ENCODE measurements at places on chromosomes 12 and 14.

GRCh38 chr12:47823422-47824086, 3.9 kb upstream of the HDAC7 start:
- DNase-seq = no peak

GRCh38 chr14:105145381-105146180, 23.0 kb downstream of the JAG2 start:
- no peak for DNase-seq

DNA sequence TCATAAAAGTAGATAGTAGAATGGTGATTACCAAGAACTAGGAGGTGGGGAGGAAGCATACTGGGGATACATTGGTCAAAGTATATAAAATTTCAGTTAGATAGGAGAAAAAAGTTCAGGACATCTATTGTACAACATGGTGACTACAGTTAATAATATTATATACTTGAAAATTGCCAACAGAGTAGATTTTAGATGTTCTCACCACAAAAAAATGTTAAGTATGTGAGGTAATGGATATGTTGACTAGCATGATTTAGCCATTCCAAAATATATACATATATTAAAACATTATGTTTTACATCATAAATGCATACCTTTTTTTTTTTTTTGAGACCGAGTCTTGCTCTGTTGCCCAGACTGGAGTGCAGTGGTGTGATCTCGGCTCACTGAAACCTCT, 31.0 kb downstream of the TMEM116 start:
- DNase-seq = no peak

GRCh38 chr12:3419558-3419957, 71.4 kb upstream of the PRMT8 start:
- DNase-seq = no peak

- no peak for DNase-seq
Observed at GRCh38 chr12:88518863-88519403, 61.3 kb downstream of the KITLG start.

DNA sequence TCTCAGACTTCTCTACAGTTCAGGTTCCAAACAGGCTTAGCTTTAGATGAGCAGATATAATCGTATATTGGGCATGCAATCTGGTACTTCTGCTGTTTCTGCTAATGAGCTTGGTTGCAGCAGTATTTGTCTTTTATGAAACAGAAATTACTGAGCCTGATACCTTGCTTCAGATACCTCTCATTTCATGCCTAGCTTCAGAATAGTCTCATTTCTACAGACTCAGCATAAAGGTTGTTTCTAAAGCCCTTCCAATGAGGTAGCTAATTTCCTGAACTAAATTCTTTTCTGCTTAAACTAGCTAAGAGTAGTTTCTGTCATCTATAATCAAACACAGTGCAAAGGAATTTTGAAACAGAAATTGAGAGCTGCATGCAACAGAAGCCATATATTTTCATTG, 275.0 kb upstream of the KITLG start:
- no peak for DNase-seq

DNA sequence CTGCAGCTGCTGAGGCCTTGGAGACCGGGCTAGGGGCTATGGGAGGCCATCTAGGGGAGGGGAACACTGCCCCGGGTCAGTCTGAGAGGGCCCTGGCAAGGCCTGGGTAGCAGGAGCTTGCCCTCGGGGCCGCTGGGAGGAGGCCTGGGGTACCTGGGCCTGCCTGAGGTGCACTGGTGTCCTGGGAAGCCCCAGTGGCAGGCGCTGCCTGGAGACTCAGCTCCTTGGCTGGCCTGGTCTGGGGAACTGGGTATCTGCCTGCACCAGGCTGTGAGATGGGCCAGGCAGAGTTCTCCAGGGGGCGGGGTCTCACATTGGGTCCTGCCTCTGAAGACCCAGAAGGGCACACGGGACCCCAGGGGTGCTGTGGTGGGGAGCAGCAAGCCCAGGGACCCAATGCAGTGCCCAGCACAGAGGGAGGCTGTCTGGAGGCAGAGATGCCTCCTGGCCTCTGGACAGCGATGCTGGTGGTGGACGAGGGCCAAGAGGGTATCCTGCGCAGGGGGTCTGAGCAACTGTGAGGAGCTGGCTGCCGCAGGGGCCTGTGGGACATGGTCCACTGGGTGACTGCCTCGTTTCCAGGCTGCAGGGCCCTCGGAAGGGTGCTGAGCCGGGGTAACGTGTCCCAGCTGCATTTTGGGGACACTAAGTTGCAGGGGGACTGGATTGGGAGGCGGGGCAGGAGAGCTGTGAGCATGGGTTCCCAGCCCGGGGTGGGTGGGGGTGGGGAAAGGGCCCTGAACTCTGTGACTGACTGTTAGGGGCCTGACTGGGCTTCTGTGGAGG, 7.4 kb upstream of the MTA1 start:
- no peak for DNase-seq

DNA sequence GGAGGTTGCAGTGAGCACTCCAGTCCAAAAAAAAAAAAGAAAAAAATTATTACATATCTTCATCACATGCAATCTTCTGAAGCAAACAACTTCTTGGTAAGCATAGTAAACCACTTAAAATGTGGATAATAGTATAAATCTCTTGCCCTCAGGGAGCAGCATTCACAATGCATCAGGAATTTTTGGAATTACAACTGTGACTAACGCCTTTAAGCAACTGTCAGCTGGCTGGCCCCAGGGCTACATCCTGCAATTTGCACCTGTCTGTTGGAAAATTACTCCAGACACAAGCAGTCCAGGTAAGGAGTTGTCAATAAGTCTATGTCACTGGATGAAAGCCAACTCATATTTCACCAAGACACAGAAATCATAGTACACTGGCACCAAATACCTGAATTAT, 5.5 kb upstream of the SLC7A7 start:
- no peak for DNase-seq

GRCh38 chr14:27318774-27319420, 721.1 kb upstream of the NOVA1 start:
- no peak for DNase-seq

DNA sequence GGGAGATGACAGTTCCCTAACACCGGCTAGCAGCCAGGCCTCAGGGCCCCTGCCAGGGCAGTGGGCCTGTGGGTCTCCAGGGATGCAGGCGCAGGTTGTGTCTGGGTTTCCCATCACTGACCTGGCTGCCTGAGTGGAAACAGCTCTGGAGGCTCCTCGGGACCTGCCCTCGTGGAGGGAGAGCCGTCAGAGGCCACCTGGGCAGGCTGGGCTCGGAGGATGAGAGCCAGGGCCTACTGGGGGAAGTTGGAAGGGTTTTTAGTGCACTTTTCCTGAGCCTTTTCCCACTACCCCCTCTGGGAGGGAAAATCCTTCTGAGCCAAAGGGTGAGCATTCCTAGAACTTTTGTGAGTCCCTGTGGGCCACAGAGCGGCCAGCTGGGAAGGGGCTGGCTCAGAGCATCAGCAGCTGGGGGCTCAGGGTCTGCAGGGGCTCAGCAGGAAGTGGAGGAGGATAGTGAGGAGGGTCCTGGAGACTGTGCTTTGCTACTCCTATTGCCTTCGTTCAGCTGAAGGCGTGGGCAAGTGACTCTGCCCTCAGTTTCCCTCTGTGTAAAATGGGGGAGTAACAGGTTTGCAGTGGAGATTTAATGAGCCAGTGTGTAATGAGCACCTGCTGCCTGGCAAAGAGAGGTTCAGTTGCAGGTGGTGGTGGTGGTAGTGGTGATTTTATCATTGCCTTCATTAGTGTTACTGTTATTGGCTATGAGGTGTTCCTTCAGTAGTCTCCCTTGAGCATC, 1.8 kb downstream of the SH2B3 start:
- DNase-seq = no peak

DNA sequence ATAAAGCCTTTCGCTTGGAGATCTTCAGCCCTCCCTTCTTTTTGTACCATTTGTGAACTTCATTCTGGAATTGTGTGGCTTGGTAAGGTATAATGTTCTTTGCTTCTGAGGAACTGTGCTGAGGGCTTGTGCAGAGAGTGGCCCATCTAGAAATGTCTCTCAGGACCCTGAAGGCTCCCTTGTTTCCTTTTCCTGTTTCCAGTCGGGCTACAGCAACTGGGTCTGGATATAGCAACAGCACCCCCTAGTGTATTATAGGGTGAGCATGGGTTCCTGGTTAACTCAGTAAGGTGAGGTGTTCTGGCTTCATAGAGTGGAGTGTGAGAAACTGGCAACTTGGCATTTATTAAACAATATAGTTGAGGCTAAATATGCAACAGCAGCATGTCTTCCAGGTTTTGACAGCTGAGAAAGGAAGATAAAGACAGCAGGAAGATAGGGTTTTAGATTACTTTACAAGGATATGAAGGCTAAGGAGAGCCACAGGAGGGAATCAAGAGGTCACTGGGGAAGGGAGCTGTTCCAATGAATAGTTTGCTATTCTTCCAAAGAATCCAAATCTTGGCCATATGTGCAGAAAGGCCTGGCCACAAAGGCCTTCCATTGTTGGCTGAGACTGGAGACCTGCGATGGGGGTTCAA, 49.1 kb upstream of the RNU6-8 start:
- peak; percentile 61 for DNase-seq

DNA sequence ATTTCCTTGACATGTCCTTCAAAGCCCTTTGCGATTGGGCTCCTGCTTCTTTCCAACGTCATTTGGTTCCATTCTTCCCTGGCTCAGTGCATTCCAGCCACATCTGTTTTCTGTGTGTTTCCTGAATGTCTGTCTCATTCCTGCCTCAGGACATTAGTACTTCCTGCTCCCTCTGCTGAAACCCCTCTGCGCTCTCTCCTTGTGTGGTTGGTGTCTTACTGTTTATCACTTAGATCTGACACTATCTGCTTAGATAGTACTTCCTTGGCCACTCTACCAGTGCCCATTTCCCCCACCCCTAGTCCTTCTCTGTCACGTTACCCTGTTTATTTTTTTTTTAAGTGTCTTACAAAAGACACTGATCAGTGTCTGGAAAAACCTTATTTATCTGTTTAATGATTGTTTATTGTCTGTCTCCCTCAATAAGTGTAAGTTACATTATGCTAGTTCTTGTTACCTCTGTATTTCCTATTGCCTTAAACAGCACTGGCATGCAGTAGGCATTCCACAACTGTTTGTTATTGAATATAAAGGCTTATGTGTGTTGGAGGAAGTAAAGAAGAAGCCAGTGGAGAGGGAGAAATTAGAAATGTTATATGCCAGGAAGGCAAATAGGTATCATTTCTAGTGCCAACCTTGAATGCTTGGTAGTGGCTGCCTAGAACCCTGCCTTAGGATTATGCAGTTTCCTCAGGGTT, 21.5 kb downstream of the DYRK2 start:
- DNase-seq = no peak

- no peak for DNase-seq
Observed at GRCh38 chr14:104665114-104665656, 24.2 kb upstream of the INF2 start.

GRCh38 chr12:121217063-121217462, 7.1 kb downstream of the P2RX4 start:
- no peak for DNase-seq

DNA sequence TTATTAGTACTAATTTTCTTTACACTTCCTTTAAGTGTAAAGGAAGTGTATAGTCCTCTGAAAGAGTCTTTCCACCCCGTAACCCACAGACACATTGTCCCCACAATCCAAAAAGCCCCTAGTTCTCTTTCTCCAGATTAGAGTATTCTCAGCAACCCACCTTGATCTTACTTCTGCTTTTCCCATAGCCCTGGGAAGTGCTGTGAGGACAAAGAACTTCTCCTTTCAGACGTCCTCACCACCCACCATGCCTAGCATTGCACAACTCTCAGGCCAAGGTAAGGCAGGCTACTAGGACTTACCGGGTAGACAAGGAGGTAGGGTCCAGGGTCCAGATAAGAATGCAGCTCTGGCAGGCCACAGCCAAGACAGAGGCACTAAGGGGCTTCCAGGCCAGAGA, 7.4 kb downstream of the AAAS start:
- no peak for DNase-seq

GRCh38 chr12:132437252-132437932, 52.6 kb upstream of the FBRSL1 start:
- no peak for DNase-seq

DNA sequence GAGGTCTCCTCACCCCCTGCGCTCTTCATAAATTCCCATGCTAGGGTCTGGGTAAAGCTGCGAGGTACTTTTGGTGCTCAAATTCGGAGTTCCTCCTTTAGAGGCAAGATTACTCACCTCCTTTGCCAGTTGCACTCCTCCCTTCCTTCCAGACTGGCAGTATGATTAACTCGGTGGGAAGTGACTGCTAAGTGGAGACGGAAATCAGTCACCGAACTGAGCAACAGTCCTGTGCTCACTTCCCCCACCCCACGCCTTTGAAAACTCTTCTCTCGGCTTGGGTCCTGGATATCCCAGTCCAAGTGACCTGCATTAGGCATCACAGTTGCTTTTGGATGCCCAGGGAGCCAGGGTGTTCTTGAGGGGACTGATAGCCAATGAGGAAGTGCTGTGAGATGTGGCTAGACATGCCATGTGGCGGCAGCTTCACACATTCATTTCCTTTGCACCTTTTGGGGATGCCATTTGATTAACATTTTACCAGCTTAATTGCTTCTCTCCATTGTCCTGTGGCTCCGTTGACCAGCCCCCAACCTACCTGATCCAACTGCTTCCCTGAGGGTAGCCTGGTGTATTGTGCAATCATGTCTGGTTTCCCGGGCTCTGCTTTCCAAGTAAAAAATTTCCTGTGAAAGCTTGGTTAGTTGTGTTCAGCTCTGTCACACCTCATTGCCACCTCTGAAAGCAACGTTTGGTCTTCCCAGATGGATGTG, 840 bp downstream of the PNP start:
- peak; percentile 30 for DNase-seq

GRCh38 chr12:92562063-92562734, 140.6 kb upstream of the PLEKHG7 start:
- DNase-seq = no peak

- no peak for DNase-seq
Observed at GRCh38 chr14:90968025-90968424, 92.4 kb downstream of the RPS6KA5 start.

DNA sequence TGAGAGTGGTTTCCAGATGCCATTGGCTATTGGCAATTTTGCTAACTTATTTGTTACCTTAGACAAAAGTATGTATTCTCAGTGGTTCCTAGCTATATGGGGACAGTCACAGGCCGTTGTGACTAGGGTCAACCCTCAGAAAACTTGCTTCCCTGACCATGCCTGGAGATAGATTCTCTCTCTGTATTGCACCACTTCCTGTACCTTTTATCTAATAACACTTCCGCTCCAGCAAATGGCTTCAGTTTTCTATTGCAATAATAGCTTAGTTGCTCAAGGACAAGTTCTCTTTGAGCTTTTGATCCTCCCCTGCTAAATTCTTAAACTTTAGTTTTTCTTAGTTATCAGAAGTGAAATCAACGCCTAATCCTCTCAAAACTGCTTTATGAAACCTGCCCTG, 338.0 kb downstream of the RMST start:
- no peak for DNase-seq

- peak; percentile 88 for DNase-seq
Observed at GRCh38 chr12:106223485-106224354, 24.1 kb downstream of the CKAP4 start.

- DNase-seq = no peak
Observed at GRCh38 chr12:16037533-16037932, 126.4 kb downstream of the DERA start.

- DNase-seq = peak; percentile 71
Observed at GRCh38 chr12:11981121-11981733, 89.5 kb upstream of the BCL2L14 start.

GRCh38 chr14:60661721-60662120, 12.4 kb upstream of the SIX1 start:
- no peak for DNase-seq

GRCh38 chr12:107179871-107180270, 86.5 kb upstream of the CRY1 start:
- no peak for DNase-seq

GRCh38 chr12:89671469-89671868, 37.2 kb downstream of the ATP2B1 start:
- no peak for DNase-seq

Data from GM20000 (cell line).